ENCODE measurements at places on chromosomes 16 and 17.

- H3K27me3 ChIP-seq: peaks cover 15% of the 10 kb centered on the region
- H3K27ac ChIP-seq: peak overlapping the region; percentile 47
- peak; percentile 64 for DNase-seq
- no peaks in the 10 kb centered on the region for H3K36me3 ChIP-seq
- no peak overlapping the region for H3K4me3 ChIP-seq
- peaks cover 15% of the 10 kb centered on the region for H3K4me1 ChIP-seq
Observed at GRCh38 chr17:83189044-83190003, 109.9 kb downstream of the METRNL start.

- H3K4me1 ChIP-seq: peaks cover 48% of the 10 kb centered on the region
- no peaks in the 10 kb centered on the region for H3K36me3 ChIP-seq
Observed at GRCh38 chr16:56610017-56610608, 1.7 kb downstream of the MT2A start.

GRCh38 chr17:39794249-39794970, 56.7 kb downstream of the GRB7 start:
- no peak overlapping the region for H3K4me3 ChIP-seq
- H3K27me3 ChIP-seq: no peaks in the 10 kb centered on the region
- no peaks in the 10 kb centered on the region for H3K36me3 ChIP-seq
- H3K27ac ChIP-seq: no peak overlapping the region
- DNase-seq: no peak

GRCh38 chr17:57597531-57598453, 147.3 kb downstream of the CCDC182 start:
- peak; percentile 71 for DNase-seq
- H3K36me3 ChIP-seq: no peaks in the 10 kb centered on the region
- H3K27ac ChIP-seq: no peak overlapping the region
- H3K4me1 ChIP-seq: no peaks in the 10 kb centered on the region

- no peaks in the 10 kb centered on the region for H3K4me1 ChIP-seq
- H3K27me3 ChIP-seq: no peaks in the 10 kb centered on the region
- no peak overlapping the region for H3K27ac ChIP-seq
- no peak overlapping the region for H3K4me3 ChIP-seq
- no peaks in the 10 kb centered on the region for H3K36me3 ChIP-seq
- DNase-seq: no peak
Observed at GRCh38 chr17:77341069-77341541, 200.3 kb downstream of the SEC14L1 start.

DNA sequence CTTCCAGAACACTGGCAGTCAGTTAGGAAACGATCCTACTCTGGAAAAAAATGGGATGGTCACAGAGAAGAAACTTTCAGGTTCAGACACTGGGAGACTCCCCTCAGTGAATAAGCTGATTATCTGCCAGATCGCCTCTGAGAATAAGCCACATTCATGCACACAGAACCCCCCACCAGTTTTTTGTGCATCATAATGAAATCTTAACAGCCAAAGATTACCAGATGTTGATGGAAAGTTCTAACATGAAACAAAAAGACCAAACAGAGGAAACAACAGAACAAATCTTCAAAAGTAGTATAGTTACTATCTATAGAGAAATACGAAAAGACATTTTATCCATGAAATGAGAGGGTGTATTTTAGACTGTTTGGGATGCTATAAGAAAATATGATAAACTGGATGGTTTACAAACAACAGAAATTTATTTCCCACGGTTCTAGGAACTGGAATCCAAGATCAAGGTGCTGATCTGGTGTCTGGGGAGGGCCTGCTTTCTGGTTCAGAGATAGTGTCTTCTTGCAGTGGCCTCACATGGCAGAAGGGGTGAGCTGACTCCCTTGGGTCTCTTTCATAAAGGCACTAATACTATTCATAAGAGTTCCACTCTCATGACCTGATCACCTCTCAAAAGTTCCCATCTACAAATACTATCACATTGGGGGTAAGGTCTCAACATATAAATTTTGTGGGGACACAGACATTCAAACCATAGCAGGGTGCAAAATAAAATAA, 8.0 kb upstream of the AMZ2 start:
- H3K27ac ChIP-seq: no peak overlapping the region
- no peaks in the 10 kb centered on the region for H3K36me3 ChIP-seq
- DNase-seq: no peak
- H3K4me1 ChIP-seq: peaks cover 2% of the 10 kb centered on the region
- H3K4me3 ChIP-seq: no peak overlapping the region
- no peaks in the 10 kb centered on the region for H3K27me3 ChIP-seq

- peaks cover 43% of the 10 kb centered on the region for H3K4me1 ChIP-seq
- no peaks in the 10 kb centered on the region for H3K27me3 ChIP-seq
- no peak for DNase-seq
- H3K27ac ChIP-seq: peak overlapping the region; percentile 98
Observed at GRCh38 chr17:2398182-2398581, 2.7 kb downstream of the MNT start.

- DNase-seq: peak; percentile 78
- no peaks in the 10 kb centered on the region for H3K27me3 ChIP-seq
- no peak overlapping the region for H3K4me3 ChIP-seq
- H3K27ac ChIP-seq: peak overlapping the region; percentile 28
- peaks cover 5% of the 10 kb centered on the region for H3K36me3 ChIP-seq
- peaks cover 2% of the 10 kb centered on the region for H3K4me1 ChIP-seq
Observed at GRCh38 chr17:51015145-51015558, 105.5 kb downstream of the SPAG9 start.

- no peaks in the 10 kb centered on the region for H3K36me3 ChIP-seq
- DNase-seq: no peak
- H3K4me3 ChIP-seq: no peak overlapping the region
- H3K27ac ChIP-seq: no peak overlapping the region
- H3K4me1 ChIP-seq: peaks cover 8% of the 10 kb centered on the region
Observed at GRCh38 chr17:16515933-16516332, 23.9 kb upstream of the LRRC75A start.

- no peak overlapping the region for H3K4me3 ChIP-seq
- no peak for DNase-seq
- peaks cover 25% of the 10 kb centered on the region for H3K4me1 ChIP-seq
- H3K27ac ChIP-seq: no peak overlapping the region
Observed at GRCh38 chr16:88921591-88921990, 55.1 kb upstream of the PABPN1L start.

DNA sequence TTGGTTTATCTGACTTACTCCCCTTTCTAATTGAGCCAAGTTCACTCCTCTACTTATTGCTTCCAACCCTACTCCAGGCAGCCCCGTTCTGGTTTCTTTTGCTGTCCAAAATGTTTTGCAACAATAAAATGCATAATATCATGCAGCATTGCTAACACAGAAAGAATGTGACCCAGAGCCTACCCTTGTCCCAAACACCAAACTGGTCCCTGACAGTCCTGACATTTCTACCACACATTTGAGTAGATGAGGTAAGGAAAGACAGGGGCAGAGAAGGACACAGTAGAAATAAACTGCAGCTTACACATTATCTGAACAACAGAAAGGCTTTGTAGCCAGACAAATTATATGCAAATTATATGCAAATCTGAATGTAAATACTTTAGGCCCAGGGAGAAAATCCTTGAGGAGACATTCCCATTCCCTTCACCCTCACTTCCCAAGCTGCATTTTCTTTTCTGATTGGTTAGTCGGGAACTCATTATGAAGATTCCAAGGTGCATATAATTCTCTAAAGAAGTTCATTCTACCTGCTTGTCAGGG, 31.6 kb downstream of the SOX9 start:
- no peaks in the 10 kb centered on the region for H3K36me3 ChIP-seq
- DNase-seq: peak; percentile 56
- no peaks in the 10 kb centered on the region for H3K27me3 ChIP-seq
- H3K4me3 ChIP-seq: no peak overlapping the region

- H3K27me3 ChIP-seq: no peaks in the 10 kb centered on the region
- H3K27ac ChIP-seq: peak overlapping the region; percentile 75
- no peaks in the 10 kb centered on the region for H3K36me3 ChIP-seq
- peaks cover 20% of the 10 kb centered on the region for H3K4me1 ChIP-seq
Observed at GRCh38 chr17:63842173-63842539, 329 bp downstream of the SMARCD2 start.

GRCh38 chr17:39568702-39569101, 39.0 kb downstream of the NEUROD2 start:
- DNase-seq: no peak
- no peak overlapping the region for H3K27ac ChIP-seq
- H3K36me3 ChIP-seq: no peaks in the 10 kb centered on the region

DNA sequence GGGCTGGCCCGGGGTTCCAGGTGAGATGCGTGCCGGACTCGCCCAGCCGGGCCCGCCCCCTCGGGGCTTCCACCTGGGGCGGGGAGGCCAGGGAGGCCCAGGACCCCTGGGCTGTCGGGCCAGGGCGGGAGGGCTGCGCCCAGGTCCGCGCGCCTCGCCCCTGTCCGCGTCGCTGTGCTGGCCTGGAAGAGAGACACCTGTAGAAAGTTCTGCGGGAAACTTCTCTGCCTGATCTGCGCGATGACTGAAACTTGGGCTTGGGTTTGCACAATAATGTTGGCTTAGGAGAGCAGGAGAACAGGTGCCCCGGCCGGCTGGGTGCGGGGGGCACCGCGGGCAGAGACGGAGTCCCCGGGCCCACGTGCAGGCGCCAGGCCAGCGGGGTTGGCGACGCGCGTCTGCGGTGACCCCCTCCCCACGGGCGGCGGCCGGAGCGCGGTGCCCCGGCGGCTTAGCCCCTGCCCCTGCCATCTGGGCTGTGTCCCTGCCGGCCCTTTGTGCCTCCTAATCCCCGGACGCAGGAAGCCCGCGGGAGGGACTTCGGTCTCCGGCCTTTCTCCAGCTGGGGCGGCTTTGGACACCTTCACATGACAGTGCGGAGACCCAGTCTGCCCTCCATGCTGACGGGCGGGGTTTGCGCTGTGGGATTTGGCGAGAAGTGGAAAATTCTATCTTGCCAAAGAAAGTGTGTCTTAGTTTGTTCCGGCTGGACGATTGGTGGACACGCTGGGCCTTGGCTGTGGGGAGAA, 483 bp downstream of the LLGL2 start:
- H3K27me3 ChIP-seq: peaks cover 11% of the 10 kb centered on the region
- H3K4me1 ChIP-seq: no peaks in the 10 kb centered on the region
- H3K4me3 ChIP-seq: no peak overlapping the region
- no peak for DNase-seq

- no peak overlapping the region for H3K4me3 ChIP-seq
- H3K4me1 ChIP-seq: peaks cover 7% of the 10 kb centered on the region
- H3K27me3 ChIP-seq: no peaks in the 10 kb centered on the region
- no peak overlapping the region for H3K27ac ChIP-seq
- H3K36me3 ChIP-seq: peaks cover 9% of the 10 kb centered on the region
- DNase-seq: no peak
Observed at GRCh38 chr16:16149710-16150116, 73.6 kb downstream of the ABCC6 start.

DNA sequence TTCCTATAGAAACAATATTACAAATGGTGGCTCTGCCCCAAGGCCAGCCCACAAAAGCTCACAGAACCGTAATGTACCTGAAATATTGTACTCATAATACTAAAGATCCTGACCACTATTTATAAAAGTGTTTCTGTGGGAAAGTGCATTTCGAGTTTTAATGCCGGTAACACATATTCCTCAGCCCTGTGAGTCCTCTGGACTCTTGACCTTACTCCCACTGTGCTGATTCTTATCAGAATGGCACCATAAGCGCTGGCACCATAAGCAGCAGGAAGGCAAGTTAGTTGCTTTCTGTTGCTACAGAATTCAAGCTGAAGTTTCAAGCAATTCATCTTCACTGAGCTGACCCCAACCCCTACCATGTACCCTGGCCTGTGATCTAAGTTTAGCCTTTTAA, 36.4 kb upstream of the MED13 start:
- no peak for DNase-seq
- H3K36me3 ChIP-seq: no peaks in the 10 kb centered on the region
- no peak overlapping the region for H3K27ac ChIP-seq

DNA sequence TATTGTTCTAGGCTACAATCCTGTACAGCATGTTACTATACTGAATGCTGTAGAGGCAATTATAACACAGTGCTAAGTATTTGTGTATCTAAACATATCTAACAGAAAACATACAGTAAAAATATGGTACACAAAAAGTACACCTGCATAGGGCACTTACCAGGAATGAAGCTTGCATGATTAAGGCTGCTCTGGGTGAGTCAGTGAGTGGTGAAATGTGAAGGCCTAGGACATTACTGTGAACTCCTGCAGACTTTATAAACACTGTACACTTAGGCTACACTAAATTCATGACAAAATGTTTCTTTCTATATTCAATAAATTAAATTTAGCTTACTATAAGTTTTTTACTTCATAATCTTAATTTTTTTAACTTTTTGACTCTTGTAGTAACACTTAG, 37.1 kb downstream of the AMFR start:
- H3K4me1 ChIP-seq: peaks cover 10% of the 10 kb centered on the region
- H3K27ac ChIP-seq: no peak overlapping the region
- no peaks in the 10 kb centered on the region for H3K27me3 ChIP-seq
- peaks cover 11% of the 10 kb centered on the region for H3K36me3 ChIP-seq
- H3K4me3 ChIP-seq: no peak overlapping the region
- DNase-seq: peak; percentile 25

DNA sequence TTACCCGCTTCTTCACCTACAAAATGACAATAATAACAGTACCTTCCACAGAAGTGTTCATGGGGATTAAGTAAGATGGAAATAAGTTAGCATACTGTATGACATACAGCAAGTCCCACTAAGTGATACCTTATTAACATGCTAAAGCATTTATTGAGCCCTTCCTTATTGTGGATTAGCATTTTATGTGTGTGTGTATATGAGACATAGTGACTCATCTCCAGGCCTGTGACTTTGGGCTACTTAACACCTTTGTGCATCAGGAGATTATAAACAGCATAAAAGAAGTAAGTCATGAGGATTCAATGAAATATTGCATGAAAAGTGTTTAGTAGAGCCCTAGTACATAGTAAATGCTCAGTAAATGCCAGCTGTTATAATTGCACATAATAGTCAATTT, 52.9 kb downstream of the CA10 start:
- no peaks in the 10 kb centered on the region for H3K27me3 ChIP-seq
- H3K4me3 ChIP-seq: no peak overlapping the region
- DNase-seq: no peak
- H3K36me3 ChIP-seq: no peaks in the 10 kb centered on the region
- H3K27ac ChIP-seq: no peak overlapping the region

Measured in fibroblast of lung (primary cell).